ENCODE measurements at places on chromosomes 3 and 15.

GRCh38 chr3:76231258-76231657, 445.9 kb upstream of the ZNF717 start:
- DNase-seq = no peak

DNA sequence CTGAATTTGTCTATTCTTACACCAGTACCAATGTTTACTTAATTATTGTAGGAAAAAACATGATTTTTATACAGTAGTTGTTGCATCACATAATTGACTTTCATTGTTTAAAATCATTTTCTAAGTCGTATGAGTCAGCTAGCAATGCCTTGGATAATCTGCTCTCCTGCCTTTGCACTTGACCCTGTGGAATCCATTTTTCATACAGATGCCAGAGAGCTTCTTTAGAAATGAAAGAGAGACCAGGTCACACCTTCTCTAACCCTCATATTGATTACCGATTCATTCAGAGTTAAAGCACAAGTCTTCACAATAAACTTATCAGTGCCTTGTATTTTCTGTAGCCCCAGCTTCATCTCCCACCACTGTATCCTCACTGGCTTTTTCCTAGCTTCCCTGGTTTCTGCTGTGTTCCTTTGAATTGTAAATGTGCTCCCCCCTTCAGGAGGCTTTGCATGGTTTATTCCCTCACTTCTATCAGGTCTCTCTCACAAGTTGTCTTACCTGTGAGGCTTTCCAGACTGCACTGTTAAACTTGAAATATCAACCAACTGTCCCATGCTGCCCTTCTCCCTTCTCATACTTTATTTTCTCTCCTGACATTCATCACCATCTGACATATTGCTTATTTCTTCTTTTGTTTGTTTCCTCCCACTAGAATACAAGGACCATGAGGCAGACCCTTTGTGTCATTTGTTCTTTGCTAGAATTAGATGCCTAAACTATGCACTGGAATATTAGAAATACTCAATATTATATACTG, 662.0 kb upstream of the GBE1 start:
- no peak for DNase-seq

DNA sequence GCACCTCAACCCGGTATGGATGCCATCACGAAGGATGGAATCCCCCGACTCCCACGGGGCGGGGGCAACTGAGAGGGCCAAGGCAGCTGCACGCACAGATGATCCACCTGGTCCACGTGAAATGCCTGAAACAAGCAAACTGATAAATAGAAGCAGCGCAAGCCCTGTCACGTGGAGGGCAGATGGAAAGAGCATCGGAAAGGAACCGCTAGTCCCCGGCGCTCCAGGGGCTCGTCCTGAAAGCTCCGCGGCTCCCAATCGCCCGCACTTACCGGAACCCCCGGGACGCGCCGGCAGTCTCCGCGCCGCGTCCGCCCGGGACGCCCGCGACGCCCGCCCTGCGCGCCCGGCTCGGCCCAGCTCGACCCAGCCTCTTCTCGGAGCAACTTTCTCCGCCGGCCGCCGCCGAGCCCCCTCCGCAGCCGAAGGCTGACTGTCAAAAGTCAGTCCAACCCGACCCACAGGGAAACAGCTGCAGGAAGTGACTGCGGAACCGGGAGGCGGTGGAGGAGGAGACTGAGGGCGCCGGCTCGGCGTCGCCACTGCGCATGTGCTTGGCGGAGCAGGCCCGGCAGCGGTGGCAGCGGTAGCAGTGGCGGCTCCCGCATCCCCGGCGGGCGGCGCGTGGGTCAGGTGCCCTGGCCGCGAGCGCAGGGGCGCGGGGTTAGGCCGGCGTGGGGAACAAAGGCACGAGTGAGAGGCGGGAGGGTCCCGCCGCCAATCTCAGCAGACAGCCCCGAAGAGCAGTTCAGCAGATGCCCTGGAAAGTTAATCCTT, at the start of gene ZMAT3:
TSS of gene ZMAT3 (minus strand) at position 487 of the 777 bp plus-strand sequence. CDS start 4,057 bp downstream, outside the sequence.
- peak; percentile 87 for DNase-seq

- peak; percentile 21 for DNase-seq
These were observed 19.8 kb downstream of the GNB5 start for GRCh38 chr15:52171386-52171785.

GRCh38 chr15:31296646-31297574, 29.7 kb upstream of the KLF13 start:
- no peak for DNase-seq

GRCh38 chr3:177371888-177372287, 174.6 kb upstream of the TBL1XR1 start:
- no peak for DNase-seq

GRCh38 chr3:48408823-48409281, 21.0 kb downstream of the PLXNB1 start:
- no peak for DNase-seq

- no peak for DNase-seq
These were observed 909.7 kb downstream of the PLOD2 start for GRCh38 chr3:145251311-145251710.

DNA sequence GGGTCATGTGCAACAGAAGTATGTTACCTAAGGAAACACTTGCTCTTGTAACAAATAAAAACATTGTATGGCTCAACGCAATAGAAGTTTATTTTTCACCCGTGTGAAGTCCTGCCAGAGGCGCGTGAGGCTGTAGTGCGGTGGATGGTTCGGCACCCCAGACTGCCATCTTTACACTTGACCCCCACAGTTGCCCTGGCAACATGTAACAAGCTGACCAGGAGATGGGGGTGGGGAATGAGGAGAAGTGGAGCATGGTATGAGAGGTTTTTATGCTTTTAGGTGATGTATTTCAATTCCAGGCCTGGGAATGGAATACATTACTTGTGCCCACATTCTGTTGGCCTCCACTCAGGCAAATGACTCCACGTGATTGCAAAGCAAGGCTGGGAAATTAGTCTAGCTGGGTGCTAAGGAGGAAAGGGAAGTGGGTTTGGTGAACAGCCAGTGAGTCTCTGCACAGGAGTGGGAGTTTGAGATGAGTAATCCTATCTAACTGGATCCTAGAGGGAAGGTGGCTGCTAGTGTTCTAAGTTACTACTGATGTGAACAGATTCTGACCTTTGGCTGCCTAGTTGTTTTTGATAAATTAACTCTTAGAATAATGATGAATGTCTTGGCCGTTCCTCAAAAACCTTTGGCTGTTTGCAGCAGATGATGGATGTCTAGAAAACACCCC, 33.8 kb upstream of the GREM1 start:
- no peak for DNase-seq

DNA sequence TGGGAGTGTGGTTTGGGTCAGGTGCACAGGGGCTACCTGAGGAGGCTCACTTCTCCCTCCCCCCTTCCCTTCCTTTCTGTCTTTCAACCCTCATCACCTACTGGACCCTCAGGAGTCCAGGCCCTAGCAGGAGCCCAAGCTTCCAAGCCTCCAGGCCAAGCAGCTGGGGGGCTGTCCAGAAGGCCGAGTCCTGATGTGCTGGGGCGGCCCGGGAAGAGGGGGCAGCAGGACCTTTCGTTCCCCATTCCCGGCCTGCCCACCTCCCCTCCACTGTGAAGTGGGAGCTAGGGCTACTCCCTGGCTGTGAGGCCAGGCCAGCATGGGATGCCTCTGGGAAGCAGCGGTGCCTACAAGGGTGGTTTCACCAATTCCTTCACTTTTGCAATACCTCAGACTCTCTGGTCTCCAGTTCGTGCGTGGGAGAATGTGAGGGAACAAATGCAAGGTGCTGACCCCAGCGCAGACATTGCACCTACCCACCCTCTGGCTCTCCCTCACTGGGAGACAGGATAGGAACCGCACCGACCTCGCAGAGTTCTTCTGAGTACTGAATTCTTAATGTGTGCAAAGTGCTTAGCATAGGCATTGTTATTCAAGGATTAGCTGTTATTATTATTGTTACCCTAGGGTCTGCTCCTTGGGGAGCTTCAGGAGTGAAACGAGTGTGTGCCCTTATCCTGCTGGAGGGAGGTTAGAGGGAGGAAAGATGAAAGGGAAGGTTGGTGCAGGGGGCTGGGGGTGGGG, 2.5 kb downstream of the EPHB3 start:
- DNase-seq = no peak

DNA sequence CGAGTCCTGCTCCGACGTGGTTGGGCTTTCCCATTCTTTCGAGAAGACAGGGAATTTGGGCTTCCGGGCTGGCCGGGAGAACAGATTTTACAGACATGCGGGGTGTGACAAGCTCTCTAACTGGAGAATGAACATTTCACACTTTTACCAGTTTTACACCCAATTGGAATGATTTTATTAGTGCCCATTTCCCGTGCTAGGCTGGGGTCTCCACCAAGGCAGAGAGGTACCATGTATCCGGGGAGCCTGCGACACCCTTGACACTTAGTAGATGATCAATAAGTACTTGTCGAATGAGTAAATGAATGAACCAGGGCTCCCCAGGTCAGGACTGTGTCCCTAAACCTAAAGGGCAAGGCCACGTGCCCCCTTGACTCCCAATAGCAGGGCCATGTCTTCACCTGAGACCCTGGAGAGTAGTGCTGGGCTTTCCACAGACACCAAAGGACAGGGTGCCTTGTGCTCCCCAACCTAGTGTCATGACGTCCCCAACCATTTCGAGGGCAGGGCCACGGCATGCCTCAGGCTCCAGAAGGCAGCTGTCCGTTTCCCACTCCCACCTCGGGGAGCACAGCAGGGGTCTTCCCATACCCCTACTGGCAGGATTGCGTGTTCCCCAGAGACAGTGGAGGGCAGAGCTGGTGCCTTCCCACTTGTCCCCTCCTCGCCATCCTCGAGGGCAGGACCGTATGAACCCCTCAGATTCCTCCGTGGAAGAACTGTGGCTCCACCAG, 679 bp upstream of the MYD88 start:
- DNase-seq = peak; percentile 28

DNA sequence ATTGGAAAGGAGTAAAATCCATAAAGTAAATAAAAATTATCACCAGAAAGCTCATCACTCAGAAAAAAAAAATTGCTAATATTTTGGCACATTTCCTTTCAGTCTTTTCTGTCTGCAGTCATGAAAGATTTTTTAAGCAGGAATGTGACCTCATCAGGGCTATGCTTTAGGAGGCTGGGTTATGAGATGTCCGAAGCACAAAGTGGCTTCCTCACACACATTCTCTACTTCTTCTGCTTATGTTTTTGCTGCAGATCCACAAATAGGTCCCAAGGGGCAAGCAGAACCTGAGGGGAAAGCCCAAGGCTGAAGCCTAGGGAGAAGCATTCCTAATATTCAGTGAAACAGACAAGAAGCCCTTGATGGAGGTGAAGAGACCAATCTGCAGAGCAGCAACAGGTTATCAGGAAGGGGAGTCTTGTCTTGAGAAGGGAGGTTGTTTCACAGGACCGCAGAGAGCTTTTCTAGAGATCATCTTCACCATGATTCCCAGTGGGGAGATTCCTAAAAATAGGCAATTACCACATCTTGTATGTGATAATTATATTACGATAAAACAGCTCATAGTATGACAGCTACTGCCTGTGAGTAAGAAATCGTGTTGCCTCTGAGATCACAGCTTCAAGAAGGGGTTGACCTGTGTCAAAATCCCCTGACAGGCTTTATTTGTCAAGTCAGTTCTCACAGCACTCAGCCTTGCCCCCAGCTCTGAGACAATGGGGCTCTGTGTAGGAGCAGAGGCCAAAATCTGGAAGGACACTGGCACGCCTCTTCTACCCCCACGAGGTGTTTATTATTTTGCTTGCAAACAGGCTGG, 60.5 kb downstream of the IGF2BP2 start:
- DNase-seq = no peak
